ENCODE measurements at places on chromosomes 12 and 14.
A peak's percentile ranks its signal among the peaks of the same experiment; 100 is the strongest.

GRCh38 chr12:104956870-104957718 is 996 bp downstream of the SLC41A2 start:
- no peak for DNase-seq

DNA sequence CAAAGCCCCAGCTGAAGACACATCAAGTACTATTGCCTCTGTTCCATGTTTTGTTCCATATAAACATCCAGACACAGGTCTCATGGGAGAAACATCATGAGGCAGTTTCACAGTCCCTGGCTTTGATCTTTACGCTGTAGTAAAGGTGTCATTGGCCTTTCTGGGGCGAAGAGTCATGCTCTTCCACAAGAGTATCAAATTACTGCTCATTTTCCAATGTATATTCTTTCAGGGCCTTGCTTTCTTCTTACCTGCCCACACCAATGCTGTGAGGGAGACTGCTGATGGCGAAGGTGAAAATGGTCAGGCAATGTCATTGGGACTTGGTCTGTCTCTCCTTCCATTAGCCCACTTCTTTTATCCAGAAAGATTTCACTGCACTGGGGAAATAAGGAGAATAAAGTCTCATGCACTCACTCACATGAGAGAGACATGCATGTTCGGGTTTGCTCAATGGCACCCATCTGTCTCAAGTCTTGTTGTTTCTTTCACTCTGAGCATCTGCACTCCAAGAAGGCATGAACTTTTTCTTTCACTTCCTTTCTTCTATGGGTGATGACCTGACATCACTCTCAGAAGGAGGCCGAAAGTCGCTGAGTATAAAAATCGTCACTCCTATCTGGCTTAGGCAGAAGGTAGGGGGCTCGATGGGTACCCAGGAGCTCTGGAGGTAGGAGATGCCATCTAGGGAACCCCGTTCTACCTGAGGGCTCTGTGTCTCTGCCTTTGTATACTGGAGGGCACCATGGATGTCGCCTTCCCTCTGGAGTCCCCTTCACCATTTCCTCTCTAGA is 1.3 kb upstream of the JDP2 start:
- DNase-seq: no peak

GRCh38 chr14:104803280-104803911 is 2.5 kb downstream of the ZBTB42 start:
- DNase-seq: no peak

GRCh38 chr14:91114079-91115065 is 499 bp downstream of the DGLUCY start:
- DNase-seq: peak; percentile 39

GRCh38 chr14:90488256-90488655 is 91.4 kb downstream of the CALM1 start:
- no peak for DNase-seq

- DNase-seq: no peak
These were observed 6.1 kb downstream of the KRT3 start for GRCh38 chr12:52789637-52790426.

- DNase-seq: no peak
These were observed 19.7 kb upstream of the SLC2A14 start for GRCh38 chr12:7892186-7892980.

- DNase-seq: no peak
These were observed 103.0 kb downstream of the PEBP1 start for GRCh38 chr12:118238888-118239287.

- DNase-seq: no peak
These were observed 6.5 kb downstream of the NOXRED1 start for GRCh38 chr14:77416836-77417235.

DNA sequence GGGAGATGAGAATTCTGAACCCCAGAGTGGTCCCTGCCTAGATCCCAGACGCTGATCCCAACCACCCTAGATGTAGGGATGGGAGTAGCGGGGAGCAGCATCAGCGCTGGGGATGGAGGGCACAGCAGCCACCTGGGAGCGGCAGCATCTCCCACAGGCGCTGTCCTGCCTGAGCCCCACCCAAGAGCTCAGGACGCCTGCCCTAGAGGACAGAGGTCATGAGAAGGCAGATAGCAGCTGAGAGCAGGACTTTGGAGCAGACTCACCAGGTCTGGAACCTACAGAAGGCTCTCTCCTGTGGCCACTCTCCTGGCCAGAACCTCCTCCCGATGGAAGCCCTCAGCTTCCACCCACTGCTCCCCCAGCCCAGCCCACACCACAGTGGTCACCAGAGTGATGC is 7.2 kb downstream of the CCDC85C start:
- DNase-seq: no peak

Measured in esophagus squamous epithelium (tissue), 5 donors.